ENCODE measurements at places on chromosomes 2 and 18. TPM values are rescaled to one million over a fixed set of nuclear protein-coding genes. Genes with fewer than 3 reads are reported as not detected.

The EML6 gene
- total RNA-seq = 0.16 TPM

GRCh38 chr18:75280427-75281280 lies 70.1 kb downstream of the TSHZ1 start:
- H3K4me1 ChIP-seq = peaks cover 27% of the 10 kb centered on the region
- DNase-seq = no peak
- no peaks in the 10 kb centered on the region for H3K27me3 ChIP-seq
- no peak overlapping the region for H3K4me3 ChIP-seq
- H3K36me3 ChIP-seq = peaks cover 16% of the 10 kb centered on the region

DNA sequence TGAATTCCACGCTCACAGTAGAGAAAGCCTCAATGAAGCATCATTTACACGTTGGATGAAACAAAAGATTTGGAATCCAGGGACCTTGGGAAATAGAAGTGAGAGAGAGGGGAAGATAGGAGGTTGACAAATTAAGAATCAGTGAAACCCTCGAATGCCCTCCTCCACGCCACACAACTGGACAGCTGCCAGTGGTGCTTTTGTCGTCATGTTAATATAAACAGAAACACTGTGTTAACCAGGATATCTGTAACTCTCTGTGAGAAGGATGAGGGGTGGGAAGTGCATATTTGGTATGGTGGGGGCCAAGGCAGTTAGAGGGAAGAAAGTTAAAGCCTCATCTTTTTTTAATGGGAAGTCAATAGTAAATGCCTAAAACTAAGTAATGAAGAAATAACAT lies 108.7 kb downstream of the GFPT1 start:
- peaks cover 18% of the 10 kb centered on the region for H3K27me3 ChIP-seq
- H3K4me3 ChIP-seq = no peak overlapping the region
- no peak for DNase-seq
- no peak overlapping the region for H3K27ac ChIP-seq

GRCh38 chr2:96623116-96623515 lies 15.0 kb downstream of the KANSL3 start:
- no peak overlapping the region for H3K4me3 ChIP-seq
- peaks cover 32% of the 10 kb centered on the region for H3K36me3 ChIP-seq
- no peak for DNase-seq
- no peaks in the 10 kb centered on the region for H3K27me3 ChIP-seq
- H3K27ac ChIP-seq = no peak overlapping the region

The PTH2R gene
- 0.14 TPM for total RNA-seq
